CD8-positive, alpha-beta memory T cell (primary cell): ENCODE measurements at places on chromosomes 1 and 21.
A peak's percentile ranks its signal among the peaks of the same experiment; 100 is the strongest.

DNA sequence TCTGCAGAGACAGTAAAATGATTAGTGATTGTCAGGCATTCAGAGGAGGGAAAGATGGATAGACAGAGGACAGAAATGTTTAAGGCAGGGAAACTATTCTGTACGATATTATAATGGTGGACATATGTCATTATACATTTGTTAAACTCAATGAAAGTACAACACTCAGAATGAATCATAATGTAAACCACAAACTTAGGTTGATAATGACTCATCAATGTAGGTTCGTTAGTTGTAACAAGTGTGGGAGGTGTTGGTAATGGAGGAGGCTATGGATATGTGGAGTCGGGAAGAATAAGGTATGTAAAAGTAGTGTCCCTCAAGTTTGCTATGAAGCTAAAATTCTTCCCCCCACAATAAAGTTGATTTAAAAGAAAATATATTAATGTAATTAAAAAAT, 455.0 kb downstream of the BRINP3 start:
- DNase-seq = no peak

DNA sequence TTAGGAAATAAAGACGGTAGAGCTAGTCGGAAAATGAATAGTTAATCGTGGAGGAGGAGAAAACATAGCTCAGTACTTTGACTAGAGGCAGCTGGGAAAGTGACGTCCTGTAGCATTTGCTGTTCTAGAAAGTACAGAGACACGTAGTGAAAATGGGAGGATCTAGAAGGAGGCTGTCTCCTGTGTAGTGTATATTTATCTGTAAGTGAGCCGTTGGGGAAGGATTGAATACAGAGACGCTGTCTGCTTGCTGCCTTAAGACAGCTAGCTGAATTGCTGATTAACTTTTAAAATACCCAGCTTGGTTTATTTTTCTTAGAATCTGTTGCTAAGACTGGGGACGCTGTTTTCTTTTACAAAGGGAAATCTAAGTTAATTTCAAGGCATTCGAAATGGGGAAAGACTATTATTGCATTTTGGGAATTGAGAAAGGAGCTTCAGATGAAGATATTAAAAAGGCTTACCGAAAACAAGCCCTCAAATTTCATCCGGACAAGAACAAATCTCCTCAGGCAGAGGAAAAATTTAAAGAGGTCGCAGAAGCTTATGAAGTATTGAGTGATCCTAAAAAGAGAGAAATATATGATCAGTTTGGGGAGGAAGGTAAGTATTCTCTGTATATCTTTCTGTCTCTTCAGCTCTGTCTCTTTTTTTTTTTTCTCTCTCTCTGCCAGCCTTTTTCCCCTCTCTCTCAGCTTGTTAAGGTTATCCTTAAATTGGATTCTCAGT, at the start of gene DNAJB4:
DNAJB4 (plus strand) TSS at position 221 of the 729 bp plus-strand sequence; CDS start at position 393, 172 bp downstream.
- peak; percentile 80 for DNase-seq

GRCh38 chr1:224615861-224616755, at the start of gene CNIH3:
TSS of gene CNIH3 (plus strand) at chr1:224616317. CDS start at chr1:224617175, 858 bp downstream.
- DNase-seq = no peak

DNA sequence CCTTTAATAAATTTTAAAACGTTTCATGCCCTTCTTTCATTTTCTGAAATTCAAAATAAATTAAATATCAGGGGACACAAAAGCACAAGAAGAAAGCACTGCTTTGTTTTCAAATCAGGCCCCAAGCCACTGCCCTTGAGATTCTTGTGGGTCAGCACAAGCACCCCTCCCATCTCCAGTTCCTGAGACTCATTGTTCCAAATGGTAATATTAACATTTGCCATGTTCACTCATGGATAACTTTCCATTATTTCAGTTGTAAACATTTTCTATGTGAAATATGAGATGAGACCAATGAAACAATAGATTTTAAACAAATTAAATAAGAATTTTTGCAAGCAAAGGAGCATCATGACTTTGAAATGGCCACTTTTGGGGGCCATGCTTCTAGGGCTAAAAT, 7.7 kb downstream of the OVAAL start:
- DNase-seq = no peak

DNA sequence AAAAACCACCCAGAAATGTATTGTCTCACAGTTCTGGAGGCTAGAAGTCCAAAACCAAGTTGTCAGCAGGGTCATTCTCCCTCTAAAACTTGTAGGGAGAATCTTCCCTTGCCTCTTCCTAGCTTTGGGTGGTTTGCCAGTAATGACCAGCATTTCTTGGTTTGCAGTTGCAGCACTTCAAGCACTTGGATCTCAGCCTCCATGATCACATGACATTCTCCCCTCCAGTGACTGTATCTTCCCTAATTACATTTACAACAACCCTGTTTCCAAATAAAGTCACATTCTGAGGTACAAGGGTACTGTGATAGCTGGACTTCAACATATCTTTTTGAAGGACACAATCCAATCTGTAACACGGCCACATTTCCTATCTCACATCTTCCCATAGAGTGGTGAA, 37.2 kb downstream of the EVI5 start:
- DNase-seq = no peak

DNA sequence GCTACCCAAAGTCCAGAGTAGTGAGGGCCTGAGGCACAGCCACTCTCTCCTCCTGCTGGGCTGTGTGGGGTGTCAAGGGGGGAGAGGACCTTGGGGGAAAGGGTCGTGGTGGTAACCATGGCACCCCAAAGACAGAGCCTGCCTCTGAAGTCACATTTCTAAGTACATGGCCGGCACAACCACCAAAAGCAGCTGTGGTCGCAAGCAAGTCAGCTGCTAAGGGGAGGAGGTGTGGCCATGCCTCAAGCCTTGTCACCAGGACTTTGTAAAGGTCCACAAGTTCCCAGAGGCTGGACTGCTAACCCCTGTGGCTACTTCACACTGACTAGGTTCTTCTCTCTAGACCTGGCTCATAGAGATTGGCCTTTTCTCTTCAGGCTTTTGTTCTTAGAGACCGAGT, 310.6 kb downstream of the LMX1A start:
- DNase-seq = no peak

- DNase-seq = no peak
Observed at GRCh38 chr1:22808676-22809483, 98.2 kb downstream of the EPHB2 start.

DNA sequence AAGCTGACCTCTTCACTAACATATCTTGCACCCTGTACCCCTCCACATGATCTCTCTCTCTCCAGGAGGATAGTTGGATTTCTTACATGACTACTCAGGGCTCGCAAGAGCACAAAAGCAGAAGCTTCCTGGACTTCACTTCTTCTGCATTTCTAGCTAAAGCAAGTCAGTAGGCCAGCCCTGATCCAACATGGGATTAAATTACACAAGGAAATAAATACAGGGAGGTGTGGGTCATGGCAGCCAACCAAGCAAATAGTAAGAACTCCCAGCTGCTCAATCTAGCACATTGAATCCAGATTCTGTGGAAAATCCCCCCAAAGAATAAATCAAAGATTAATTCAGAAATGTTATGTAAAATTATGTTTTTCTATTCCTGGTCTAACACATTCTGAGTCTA, 33.3 kb downstream of the KLHDC7A start:
- no peak for DNase-seq

GRCh38 chr1:186626356-186626932, 53.8 kb downstream of the PTGS2 start:
- no peak for DNase-seq

GRCh38 chr1:101122452-101123166, 97.0 kb upstream of the DPH5 start:
- no peak for DNase-seq
